ENCODE measurements at places on chromosomes 4 and X.

DNA sequence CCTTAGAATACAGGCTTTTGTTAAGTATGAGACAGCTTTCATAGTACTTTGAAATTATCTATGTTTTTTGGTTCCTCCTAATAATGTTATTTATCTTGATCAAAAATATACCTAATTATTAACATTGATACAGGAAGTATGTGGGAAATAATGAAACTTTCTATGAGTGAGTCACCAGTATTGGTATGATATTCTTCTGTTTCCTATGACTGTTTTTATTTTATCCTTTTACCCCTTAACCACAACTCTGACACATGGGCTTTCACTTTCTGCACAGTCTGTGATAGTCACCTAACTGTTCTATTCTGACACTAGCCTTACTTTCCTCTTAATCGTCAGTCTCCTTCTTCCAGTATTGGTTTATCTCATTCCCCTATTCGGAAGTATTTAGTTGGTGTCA is 4.7 kb downstream of the THAP9 start:
- no peak for DNase-seq

GRCh38 chr4:185139736-185140135 is 3.3 kb upstream of the SLC25A4 start:
- no peak for DNase-seq

DNA sequence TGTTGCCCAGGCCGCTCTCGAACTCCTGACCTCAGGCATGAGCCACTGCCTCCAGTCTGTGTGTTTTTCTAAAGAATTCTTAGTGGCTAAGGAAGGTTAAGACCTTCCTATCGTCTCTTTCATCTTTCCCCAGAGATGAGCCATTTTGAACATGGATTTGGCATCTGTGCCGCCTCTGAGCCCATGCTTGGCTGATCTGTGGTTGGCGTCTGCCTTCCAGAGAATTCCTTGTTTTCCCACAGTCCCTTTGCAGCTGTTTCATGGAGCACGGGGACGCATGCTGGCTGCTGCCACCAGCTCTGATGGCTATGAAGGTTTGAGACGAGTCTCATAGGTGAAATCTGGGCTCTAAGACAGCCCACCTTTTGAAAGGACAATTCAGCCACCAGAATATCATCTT is 60.4 kb downstream of the SHROOM2 start:
- DNase-seq, result no peak

GRCh38 chr4:70505151-70505748 is 13.1 kb upstream of the AMTN start:
- DNase-seq, result no peak

DNA sequence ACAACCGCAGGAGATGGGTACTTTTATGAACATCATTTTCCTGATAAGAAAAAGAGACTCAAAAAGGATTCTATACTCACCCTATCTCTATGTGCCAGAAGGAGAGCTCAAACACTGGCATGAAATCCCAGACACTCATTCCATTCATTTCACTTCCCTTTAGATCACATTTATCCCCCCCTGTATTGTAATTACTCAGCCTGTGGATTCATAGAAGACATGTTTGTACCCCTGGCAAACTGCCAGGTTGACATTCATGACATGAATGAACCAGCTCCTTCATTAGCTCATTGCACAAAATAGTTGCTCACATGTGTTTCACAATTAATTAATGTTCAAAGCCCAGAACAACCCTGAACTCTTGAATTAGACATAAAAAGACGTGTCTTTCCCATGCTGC is 4.9 kb downstream of the SMR3A start:
- DNase-seq, result no peak

DNA sequence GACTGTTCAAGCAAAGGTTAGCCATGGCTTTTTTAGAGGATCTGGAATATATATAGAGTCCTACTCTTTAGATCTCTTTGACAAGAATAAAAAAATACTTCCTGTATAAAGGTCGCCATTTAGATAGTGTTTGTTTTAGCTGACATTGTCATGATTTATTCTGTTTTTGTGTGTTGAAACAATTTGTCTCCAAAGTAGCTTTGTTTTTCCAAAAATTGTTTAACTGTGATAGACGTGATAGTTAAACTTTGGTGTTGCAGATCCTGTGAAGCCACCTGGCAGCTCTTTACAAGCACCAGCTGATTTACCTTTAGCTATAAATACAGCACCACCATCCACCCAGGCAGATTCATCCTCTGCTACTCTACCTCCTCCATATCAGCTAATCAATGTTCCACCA is 80.3 kb upstream of the SMARCA5 start:
- no peak for DNase-seq

GRCh38 chr4:37555322-37555721 is 130.9 kb downstream of the RELL1 start:
- DNase-seq, result no peak

- no peak for DNase-seq
Observed at GRCh38 chr4:103091601-103092223, 7.9 kb downstream of the BDH2 start.

GRCh38 chrX:107484002-107484726 is 34.7 kb downstream of the FRMPD3 start:
- no peak for DNase-seq

- no peak for DNase-seq
Observed at GRCh38 chr4:138897811-138898226, 117.8 kb upstream of the NOCT start.

DNA sequence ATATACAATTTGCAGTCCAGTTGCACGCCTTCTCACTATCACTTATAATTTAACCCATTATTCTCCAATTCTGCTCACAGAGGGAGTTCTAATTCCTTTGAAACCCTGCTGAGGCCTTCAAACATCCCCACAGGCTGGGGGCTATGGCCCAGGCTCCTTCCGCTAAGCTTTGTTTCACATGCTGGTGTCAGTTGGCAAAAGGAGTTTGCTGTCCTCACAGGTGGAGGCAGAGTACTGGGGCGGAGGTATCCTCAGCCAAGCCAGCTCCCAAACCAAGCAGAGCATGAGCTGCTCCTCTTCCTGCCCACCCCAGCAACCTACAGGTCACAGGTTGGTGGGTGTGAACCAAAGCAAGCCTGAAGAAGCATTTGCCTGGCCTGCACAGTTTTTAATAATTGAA is 21.5 kb downstream of the BTC start:
- no peak for DNase-seq

DNA sequence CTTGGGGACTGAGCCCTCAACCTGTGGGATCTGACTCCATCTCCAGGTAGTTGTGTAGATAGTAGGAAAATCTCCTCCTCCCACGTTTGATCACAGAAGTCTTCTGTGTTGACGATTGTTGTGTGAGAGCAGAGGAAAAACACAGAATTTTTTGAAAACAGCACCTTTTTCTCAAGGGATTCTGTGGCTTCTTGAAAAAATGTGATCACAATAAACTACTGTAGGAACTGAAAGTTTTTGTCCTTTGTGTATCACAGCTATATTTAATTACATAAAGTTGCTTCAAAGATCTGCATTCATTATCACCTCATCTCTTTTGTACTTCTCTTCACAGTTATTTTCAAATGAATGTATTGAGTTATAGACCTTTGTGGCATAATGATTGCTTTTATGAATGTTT is 85.1 kb downstream of the AFF1 start:
- DNase-seq, result no peak

DNA sequence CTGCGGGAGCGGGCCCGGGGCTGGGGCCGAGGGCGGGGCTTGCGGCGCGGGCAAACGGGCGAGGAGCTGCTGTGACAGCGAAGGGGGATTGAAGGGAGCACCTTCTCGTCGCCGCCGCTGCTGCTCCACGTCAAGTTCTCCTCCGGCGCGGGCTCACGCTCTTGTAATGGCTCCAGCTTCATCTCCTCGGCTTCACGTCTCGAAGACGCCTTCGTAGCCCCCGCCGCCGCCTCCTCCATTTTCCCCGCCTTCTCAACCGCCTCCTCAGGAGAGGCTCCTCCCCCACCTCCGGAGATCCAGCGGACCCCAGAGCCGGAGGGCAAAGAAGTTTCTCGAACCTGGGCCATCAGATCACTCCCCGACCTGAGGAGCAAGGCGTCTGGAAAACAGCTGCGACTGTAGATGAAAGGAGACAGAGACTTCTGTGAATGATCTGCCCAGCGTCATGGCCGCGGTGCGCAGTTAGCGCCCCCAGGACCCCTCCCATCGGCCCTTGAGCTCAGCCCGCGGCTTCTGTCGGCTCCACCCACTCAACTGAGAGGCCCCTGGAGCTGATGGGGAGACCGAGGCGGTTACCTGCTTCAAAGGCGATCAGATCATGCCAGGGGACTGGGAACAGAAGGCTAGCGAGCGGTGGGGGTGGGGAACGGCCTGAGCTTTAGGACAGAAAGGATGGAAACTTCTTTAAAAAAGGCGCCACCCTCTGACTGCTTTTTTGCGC is 895 bp downstream of the USP51 start:
- peak; percentile 81 for DNase-seq

DNA sequence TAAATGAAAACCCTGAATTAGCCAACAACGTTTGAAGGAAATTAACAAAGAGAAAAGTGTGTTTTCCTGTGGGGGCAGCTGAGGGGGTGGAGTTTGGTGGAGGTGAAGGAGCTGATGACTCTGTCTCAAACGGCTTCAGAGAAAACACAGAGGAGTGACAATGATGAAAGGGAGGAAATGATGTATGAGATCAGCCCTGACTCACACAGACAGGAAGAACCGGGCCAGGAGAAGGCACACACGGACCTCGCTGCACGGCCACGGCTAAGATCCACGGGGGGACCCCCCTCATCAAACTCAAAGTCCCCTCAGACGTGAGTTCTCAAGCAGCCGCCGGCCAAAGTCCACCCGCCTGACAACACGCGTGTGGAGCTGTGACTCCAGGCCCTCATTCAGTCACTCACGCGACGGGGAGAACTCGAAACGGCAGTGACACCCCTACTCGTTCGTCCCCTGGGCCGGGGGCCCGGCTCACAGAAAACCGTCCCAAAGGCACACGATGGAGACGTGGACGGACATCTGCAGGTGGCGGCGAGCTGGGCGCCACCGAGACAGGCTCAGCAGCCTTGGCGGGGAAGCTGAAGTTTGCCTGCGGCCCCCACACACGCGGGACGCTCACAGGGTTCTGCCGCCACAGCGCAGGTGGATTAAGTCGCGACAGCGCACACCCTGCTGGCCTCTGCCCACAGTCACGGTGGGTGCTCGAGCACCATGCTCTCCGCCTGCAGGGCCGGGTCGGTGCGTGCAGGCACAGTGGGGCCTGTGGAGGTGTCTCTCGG is 28.8 kb downstream of the PPP2R3B start:
- DNase-seq, result no peak

DNA sequence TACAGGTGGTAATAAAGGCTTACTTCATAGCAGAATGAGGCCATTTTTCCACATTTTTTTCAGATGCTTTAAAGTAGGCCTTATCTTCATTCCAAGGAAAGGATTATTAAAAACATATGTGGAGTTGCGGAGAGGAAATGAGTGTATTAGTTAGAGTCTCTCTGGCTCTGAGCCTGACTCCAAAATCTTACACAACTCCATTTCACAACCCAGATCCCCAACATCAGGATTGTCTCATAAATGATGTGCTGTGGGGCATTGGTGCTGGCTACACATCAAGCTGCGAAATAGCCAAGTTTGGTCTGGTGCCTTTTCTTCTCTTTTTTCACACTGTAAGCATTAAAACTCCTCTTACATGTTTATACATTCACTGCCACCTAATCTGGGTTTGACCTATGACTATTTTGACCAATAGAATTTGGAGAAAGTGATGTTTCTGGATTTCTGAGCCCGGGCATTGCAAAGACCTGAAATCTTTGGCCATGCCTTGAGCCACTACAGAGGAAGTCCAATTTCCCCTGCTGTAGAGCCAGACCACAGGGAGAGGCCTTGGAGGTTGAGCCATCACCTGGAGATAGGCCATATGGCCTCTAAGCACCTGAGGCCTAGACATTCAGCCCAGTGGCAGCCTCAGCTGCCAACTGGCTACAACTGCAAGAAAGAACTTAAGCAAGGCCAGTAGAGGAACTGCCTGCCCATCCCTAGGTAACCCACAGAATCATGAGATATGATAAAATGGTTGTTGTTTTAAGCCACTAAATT is 16.7 kb upstream of the SOD3 start:
- no peak for DNase-seq

All from cardiac septum (tissue), 1 donor.